Activated naive CD8-positive, alpha-beta T cell treated with anti-CD3 and anti-CD28 coated beads, Interleukin-2, amount 50 U/mL, for 16 hours (primary cell): ENCODE measurements at places on chromosomes 7 and 10.

DNA sequence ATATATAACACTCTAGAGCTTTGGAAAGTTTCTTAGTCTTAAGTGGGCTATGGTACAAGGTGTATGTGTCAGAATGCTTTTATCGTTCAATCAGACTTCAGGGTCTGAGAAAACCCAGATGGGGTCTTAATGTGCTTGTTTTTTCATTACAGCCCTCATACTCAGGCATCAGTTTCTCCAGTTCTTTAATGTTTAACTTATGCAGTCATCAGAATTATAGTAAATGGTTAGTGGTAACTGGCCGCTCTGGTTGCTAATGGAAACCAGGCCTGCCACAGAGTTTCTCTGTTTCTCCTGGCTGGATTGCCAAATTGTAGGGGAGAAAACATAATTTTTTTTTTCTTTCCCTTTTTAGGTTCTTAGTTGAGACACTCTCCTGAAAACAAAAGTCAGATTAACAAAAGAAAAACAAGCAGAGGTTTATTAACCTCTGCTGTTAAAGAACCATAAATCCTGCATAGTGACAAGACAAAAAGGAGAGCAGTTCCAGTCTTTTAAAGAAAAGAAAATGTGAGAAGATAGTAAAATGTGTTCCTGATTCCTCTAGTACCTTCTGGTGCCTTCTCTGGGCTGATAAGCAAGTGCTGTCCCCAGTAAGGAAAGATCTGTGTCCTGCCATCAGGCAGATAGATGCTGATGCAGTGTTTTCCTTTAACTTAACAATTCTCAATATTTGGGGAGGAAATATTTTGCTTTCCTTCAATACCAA is 21.5 kb upstream of the GHITM start:
- no peak for DNase-seq

DNA sequence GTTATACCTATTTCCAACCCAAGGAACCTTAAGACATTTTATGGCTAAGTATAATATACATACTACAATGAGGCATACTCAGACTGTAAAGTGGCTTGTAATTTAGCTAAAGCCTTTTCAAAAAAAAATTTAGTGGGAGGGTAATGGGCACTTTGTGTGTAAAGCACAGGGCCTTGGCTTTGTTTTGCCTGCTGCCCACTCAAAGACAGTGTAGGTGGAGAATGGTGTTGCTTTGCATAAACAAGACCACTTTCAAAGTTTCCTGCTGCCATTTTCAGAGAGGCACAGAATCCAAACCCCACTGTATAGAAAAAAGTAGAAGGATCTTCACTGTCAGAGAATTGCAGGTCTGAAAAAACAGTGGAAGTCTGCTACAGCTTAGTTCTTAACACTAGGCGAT is 21.2 kb upstream of the SLC35B4 start:
- DNase-seq: no peak

DNA sequence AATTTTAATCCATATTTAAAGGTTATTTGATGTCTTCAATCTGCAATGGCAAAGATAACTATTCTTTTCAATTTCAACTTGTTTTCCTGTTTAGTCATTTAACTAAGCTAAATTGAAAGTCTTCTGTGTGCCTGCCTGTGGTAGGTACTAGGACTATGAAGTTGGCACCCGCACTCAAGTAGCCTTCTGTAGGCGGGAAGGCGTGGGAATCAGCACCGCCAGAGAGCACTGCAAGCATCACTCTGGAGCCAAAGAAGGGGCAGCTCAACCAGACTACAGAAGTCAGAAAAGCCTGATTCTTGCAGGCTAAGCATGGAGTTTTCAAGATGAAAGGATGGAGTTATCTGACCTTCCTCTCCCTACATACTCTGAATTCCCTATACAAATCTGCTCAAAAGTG is 269.0 kb upstream of the PHF14 start:
- no peak for DNase-seq

GRCh38 chr10:35216303-35216905 is 89.8 kb downstream of the CREM start:
- no peak for DNase-seq

- no peak for DNase-seq
Measured at GRCh38 chr7:132564090-132564489, 12.2 kb downstream of the PLXNA4 start.

GRCh38 chr10:89642193-89642592 is 2.8 kb downstream of the PANK1 start:
- DNase-seq: no peak

DNA sequence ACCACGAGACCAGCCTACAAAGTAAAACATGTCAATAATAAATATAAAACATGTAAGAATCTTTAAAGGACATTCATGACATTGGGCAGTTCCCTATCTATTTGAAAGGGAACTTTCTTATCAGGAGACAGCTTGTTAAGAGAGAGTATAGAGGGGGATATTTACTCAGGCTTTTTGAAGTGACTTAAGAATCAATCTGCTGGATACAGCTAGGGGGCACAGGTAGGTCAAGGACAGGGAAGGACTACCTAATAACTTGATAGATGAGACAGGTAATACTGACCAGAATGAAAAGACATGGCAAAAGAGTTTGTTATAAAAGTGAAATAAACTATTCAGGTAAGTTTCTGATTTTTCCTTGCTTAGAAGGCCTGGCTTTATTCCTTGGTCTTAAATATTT is 21.8 kb upstream of the LRRD1 start:
- DNase-seq: no peak

GRCh38 chr7:94530109-94530508 is 20.5 kb downstream of the CASD1 start:
- no peak for DNase-seq

GRCh38 chr7:157830331-157830730 is 493.5 kb downstream of the DNAJB6 start:
- no peak for DNase-seq

GRCh38 chr7:27697861-27698430 is 35.3 kb upstream of the HIBADH start:
- DNase-seq: no peak

DNA sequence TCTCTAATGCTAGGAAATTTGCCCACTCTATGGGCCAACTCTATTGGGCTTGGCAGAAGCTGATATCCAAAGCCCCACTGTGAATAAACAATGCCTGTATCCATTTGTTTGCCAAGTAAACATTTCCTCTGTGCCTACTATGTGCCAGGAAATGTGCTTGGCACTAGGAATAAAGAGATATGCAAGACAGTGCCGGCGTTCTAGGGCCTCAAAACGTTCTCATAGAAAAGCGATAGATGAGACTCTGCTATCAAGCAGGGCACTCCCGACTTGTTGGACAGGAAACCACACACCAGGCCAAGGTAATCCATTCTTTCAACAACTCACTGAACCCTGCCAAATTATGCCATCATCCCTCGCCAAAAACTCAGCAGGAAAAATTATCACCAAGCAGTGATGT is 196.7 kb downstream of the IPMK start:
- DNase-seq: no peak
